ENCODE measurements at places on chromosomes 2 and 18. TPM values are rescaled to one million over a fixed set of nuclear protein-coding genes. Genes with fewer than 3 reads are reported as not detected.

- H3K4me1 ChIP-seq: peaks cover 4% of the 10 kb centered on the region
- H3K36me3 ChIP-seq: no peaks in the 10 kb centered on the region
- no peak overlapping the region for H3K4me3 ChIP-seq
- peaks cover 9% of the 10 kb centered on the region for H3K27me3 ChIP-seq
- no peak for DNase-seq
Observed at GRCh38 chr2:9095226-9095625, 91.7 kb upstream of the MBOAT2 start.

GRCh38 chr2:183088061-183088460 lies 9.5 kb downstream of the DUSP19 start:
- no peak overlapping the region for H3K27ac ChIP-seq
- H3K27me3 ChIP-seq: no peaks in the 10 kb centered on the region
- no peak for DNase-seq
- H3K4me1 ChIP-seq: no peaks in the 10 kb centered on the region
- H3K36me3 ChIP-seq: no peaks in the 10 kb centered on the region
- H3K4me3 ChIP-seq: no peak overlapping the region

- no peak overlapping the region for H3K27ac ChIP-seq
- H3K36me3 ChIP-seq: peaks cover 16% of the 10 kb centered on the region
- peaks cover 65% of the 10 kb centered on the region for H3K4me1 ChIP-seq
- DNase-seq: no peak
- no peaks in the 10 kb centered on the region for H3K27me3 ChIP-seq
Observed at GRCh38 chr18:63150942-63151421, 168.6 kb downstream of the BCL2 start.

DNA sequence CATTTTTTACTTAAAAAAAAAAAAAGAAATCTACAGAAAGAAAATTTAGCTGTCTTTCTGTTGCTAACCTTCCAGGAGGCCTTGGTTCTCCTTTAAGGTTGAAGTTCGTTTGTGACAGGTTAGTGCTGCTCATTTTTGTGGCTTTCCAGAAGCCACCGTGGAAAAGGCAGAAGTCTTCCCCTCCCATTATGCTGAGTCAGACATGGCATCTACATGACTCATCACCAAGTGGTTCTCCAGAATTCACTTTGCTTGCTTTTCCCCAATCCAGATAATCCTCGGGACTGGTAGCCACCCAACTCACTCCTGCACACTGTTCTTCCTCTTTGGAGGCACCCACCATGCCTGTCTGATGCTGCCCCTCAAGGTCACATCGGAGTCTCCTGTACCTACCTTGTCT lies 228.7 kb downstream of the PIK3C3 start:
- no peaks in the 10 kb centered on the region for H3K4me1 ChIP-seq
- H3K27me3 ChIP-seq: no peaks in the 10 kb centered on the region
- no peak for DNase-seq
- H3K4me3 ChIP-seq: no peak overlapping the region

- no peak overlapping the region for H3K4me3 ChIP-seq
- peaks cover 2% of the 10 kb centered on the region for H3K27me3 ChIP-seq
- H3K36me3 ChIP-seq: no peaks in the 10 kb centered on the region
- H3K27ac ChIP-seq: no peak overlapping the region
- no peak for DNase-seq
Observed at GRCh38 chr2:235747001-235747785, 253.3 kb downstream of the AGAP1 start.

DNA sequence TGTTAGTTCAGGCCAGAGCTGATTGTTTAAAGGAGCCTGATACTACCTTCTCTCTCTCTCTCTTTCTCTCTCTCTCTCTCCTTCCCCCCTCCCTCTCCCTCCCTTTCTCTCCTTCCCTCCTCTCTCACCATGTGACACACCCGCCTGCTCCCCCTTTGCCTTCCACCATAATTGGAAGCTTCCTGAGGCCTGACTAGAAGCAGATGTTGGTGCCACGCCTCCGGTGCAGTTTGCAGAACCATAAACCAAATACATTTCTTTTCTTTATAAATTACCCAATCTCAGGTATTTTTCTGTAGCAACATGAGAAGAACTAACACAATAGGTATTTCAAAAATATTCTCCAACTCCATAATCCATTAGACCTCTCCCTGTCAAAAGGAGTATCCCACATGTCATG lies 62.4 kb downstream of the ANKRD62 start:
- H3K4me1 ChIP-seq: no peaks in the 10 kb centered on the region
- no peaks in the 10 kb centered on the region for H3K36me3 ChIP-seq
- H3K27me3 ChIP-seq: no peaks in the 10 kb centered on the region
- DNase-seq: no peak
- no peak overlapping the region for H3K4me3 ChIP-seq

- H3K4me3 ChIP-seq: no peak overlapping the region
- H3K27me3 ChIP-seq: no peaks in the 10 kb centered on the region
- H3K4me1 ChIP-seq: peaks cover 19% of the 10 kb centered on the region
- DNase-seq: no peak
- peaks cover 4% of the 10 kb centered on the region for H3K36me3 ChIP-seq
- H3K27ac ChIP-seq: no peak overlapping the region
Observed at GRCh38 chr2:223865907-223866508, 28.6 kb upstream of the AP1S3 start.

DNA sequence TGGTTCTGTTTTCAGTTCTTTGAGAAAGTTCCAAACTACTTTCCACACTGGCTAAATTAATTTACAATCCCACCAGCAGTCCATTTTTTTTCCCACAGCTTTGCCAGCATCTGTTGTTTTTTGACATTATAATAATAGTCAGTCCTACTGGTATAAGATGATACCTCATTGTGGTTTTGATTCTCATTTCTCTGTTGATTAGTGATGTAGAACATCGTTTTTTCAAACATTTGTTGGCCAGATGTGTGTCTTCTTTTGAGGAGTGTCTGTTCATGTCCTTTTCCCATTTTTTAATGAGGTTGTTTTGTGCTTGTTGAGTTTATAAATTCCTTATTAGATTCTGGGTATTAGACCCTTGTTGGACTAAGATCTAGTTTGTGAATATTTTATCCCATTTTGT lies 376.8 kb upstream of the NT5C1B start:
- no peaks in the 10 kb centered on the region for H3K27me3 ChIP-seq
- no peak overlapping the region for H3K4me3 ChIP-seq
- DNase-seq: no peak
- H3K4me1 ChIP-seq: no peaks in the 10 kb centered on the region

DNA sequence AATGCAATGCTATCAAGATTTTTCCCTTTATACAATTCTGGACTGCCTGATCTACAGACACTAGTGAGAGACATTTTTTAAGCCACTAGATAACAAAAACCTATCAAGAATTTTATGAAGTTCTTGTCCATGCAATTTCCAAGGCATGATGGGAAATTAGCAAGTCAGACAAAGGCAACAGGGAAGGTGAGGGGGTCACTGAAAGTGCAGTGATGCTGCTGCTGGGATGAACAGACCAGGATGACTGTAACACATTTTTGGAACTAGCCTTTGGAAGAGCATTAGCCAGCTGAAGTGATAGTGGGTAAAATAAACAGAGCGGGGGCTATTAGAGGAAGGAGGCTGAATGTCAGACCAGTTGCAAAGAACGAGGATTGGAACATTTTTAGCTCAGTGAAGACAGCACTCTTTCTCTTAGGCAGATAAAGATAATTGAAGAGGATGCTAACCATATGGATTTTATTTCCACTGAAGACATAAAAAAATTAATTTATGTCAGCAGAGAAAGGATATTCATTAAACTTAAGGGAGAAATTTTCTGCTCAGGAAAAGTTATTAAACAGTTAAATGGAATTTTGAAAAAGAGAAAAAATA lies 17.9 kb downstream of the NRXN1 start:
- DNase-seq: no peak
- H3K27me3 ChIP-seq: no peaks in the 10 kb centered on the region
- H3K36me3 ChIP-seq: no peaks in the 10 kb centered on the region
- no peak overlapping the region for H3K27ac ChIP-seq
- H3K4me3 ChIP-seq: no peak overlapping the region
- H3K4me1 ChIP-seq: no peaks in the 10 kb centered on the region

GRCh38 chr2:53820711-53821110 lies 33.9 kb downstream of the ERLEC1 start:
- peaks cover 30% of the 10 kb centered on the region for H3K36me3 ChIP-seq
- H3K27me3 ChIP-seq: no peaks in the 10 kb centered on the region
- no peak for DNase-seq

DNA sequence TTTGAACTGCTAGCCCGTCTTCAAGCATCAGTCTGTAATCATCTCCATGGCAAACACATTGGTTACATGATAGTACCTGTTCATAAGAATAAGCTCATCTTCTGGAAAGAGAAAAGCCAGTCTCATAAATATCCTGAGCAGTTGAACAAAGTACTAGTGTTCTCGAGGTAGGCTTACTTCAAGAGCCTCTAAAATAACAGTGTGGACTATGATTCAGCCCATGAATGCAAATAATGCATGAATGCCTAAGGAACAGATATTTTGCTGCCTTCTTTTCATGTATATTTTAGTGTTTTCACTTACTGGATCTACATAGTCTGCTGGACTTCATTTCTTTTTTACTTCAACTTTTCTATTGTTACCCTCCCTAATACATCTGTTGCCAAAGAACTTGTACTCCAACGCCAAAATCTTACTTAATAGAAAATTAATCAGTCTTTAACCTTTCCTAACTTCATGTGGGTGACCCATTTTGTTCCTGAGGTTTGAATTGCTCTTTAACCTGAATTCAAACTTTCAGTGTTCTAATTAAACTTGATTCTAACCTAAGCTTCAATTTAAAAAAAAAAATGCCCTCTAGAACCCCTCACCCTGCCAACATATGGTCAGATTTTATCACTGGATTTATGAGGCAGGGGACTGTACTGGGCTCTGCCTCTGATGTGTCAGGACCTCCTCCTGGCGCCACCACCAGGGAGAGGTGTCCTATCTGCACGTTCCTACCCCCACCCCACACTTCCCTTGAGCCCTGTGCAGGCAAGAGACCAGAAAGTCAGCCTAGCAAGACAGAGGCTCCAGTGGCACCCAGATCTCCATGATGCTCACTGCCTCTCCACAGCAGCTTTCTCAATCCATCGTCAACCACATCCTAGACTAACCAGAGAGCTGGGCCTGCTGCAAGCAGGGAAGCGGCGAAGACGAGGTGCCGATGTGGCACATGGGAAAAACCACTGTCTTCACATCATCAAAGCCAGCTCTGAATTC lies 264.7 kb upstream of the ID2 start:
- H3K4me3 ChIP-seq: no peak overlapping the region
- H3K36me3 ChIP-seq: no peaks in the 10 kb centered on the region
- H3K27ac ChIP-seq: no peak overlapping the region
- H3K4me1 ChIP-seq: no peaks in the 10 kb centered on the region
- H3K27me3 ChIP-seq: no peaks in the 10 kb centered on the region
- DNase-seq: no peak

GRCh38 chr2:218024336-218024735 lies 21.5 kb upstream of the TNS1 start:
- H3K36me3 ChIP-seq: no peaks in the 10 kb centered on the region
- H3K4me3 ChIP-seq: no peak overlapping the region
- no peak overlapping the region for H3K27ac ChIP-seq
- peaks cover 2% of the 10 kb centered on the region for H3K4me1 ChIP-seq

DNA sequence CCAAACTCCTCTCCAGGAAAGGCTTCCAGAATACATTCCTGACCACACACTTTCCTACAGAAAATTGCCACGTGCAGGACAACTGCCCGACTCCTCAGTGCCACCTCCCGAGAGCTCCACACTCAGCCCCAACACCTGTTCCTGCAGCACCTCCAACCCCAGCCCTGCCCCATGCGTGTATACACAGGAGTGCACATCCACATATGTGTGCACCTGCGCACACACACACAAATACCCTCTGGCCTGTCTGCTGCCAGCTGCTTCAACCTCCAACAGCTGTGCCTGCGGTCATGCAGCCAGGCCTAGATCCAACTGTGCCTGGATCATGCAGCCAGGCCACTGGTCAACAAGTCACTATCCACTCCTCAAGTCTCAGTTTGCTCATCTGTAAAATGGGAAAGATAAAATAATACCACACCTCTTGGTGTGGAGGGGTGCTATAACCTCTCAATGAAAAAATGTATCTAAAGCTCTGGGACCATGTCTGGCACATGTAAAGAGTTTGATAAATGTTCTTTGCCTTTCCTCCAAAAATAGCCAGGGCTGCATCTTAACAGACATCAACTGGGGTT lies 152.1 kb upstream of the ID2 start:
- H3K4me3 ChIP-seq: no peak overlapping the region
- no peaks in the 10 kb centered on the region for H3K27me3 ChIP-seq
- H3K27ac ChIP-seq: no peak overlapping the region
- no peaks in the 10 kb centered on the region for H3K36me3 ChIP-seq
- H3K4me1 ChIP-seq: peaks cover 15% of the 10 kb centered on the region
- no peak for DNase-seq

GRCh38 chr2:20448246-20448976 lies 1.5 kb downstream of the RHOB start:
- no peak overlapping the region for H3K27ac ChIP-seq
- DNase-seq: no peak
- no peaks in the 10 kb centered on the region for H3K36me3 ChIP-seq
- H3K27me3 ChIP-seq: peaks cover 10% of the 10 kb centered on the region

DNA sequence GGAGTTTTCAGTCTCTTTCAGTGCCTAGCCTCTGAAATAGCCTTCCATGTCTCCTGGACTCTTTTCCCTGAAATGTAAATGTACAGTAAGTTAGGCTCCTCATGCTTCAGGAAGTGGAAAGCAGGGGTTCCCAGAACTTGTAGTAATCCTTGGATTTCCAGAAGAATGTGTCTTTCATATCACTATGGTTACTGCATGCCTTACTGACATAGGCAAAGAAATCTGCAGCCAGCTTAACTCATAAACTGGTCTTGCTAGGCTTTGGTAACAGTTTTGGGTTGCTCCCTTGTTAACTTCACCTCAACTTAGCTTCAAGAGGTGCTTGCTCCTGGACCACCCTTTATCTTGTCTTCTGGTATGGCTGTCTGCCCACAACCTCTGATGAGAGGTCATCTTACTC lies 686.8 kb upstream of the DDX18 start:
- H3K27ac ChIP-seq: no peak overlapping the region
- DNase-seq: no peak
- no peak overlapping the region for H3K4me3 ChIP-seq
- no peaks in the 10 kb centered on the region for H3K4me1 ChIP-seq

DNA sequence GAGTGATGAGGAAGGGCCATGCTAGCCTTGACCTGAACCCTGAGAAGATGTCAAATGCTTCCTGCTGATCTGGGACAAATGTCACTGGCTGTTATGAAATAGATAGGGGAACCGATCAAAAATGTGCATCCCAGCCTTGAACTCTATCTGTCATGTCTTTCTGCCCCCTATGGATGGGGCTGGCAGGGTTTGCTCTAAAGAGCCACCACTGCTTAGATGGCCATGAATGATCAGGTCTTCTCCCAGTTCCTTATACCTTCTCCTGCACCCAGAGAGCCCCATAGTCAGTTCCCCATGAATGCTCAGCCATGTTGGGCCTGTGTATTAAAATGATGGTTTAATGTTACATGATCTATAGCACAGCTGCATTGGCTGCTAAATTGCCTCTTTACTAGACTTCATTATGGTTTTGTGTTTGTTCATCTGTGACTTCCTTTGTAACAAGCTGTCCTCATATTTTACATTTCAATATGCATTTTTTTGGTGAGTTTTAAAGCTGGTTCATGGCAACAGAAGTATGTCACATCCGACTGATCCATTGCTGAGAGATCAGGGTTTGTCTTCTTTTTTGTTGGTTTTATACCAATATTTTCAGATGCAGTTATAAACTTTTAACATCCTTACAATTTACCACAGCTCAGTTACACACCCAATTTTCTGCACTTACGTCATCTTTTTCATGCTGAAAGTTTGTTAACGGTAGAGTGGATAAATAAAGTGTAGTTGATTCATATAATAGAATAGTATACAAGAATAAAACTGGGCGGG lies 56.3 kb upstream of the SMAD2 start:
- H3K4me3 ChIP-seq: no peak overlapping the region
- H3K36me3 ChIP-seq: no peaks in the 10 kb centered on the region
- H3K27me3 ChIP-seq: no peaks in the 10 kb centered on the region
- H3K4me1 ChIP-seq: peaks cover 2% of the 10 kb centered on the region

The SCG2 gene
- total RNA-seq: not detected

The CHRNG gene
- not detected for total RNA-seq

The C2orf80 gene
- total RNA-seq: not detected

The PCGF1 gene
- total RNA-seq: 13.8 TPM

The CD8B2 gene
- total RNA-seq: not detected

The TTN gene
- total RNA-seq: 29.2 TPM
